ENCODE measurements at places on chromosomes 16 and 17.

DNA sequence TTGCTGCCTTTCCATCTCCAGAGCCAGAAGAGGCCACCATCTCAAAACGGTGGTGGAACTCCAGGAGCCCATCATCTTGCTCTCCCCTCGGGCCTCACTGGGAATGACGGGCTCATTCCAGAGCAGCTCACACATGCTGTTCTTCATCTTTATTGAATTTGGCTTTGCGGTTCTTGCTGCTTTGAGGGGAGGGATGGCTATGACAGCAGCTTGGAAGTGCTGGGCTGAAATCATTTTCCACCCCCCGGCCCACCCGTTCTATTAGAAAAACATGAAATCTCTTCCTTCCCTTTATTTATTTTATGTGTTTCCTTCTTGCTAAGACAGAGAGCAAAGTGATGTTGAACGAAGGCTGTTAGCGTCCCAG lies 149.8 kb upstream of the RPL38 start:
- DNase-seq: no peak

DNA sequence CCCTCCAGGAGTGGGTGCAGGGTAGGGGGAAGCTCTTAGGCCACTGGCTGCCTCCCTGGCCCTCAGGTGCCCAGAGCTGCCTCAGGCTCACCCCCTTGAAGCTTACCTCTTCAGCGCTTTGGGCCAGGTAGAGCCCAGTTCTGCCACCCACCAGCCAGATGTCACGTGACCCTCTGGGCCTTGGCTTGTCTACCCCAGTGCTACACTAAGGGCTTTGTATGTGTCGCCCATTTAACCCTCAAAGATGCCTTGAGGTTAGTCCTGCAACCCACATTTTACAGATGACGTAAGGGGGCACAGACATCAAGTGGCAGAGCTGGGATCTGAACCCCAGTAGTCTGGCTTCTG lies 3.4 kb downstream of the HAS3 start:
- DNase-seq: no peak

DNA sequence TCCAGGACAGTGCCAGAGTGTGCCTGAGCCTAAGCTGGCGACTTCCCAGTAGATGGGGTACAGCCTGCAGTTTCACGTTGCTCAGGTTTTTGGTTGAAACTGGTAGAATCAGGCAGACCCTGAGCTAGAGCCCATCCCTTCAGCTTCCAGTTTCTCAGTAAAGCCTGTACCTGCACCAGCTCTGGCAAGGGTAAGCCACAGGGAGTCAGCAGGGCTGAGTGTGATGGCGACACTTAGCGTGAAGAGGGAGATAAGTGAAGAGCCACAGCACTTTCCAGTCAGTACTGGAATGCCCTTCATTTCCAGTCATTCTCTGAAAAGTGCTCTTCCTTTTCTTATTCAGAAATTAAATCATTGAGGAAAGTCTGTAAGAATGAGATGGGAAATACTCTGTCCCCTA lies 22.4 kb downstream of the PLD6 start:
- DNase-seq: no peak

GRCh38 chr17:77321649-77322513 lies 181.1 kb downstream of the SEC14L1 start:
- DNase-seq: no peak

DNA sequence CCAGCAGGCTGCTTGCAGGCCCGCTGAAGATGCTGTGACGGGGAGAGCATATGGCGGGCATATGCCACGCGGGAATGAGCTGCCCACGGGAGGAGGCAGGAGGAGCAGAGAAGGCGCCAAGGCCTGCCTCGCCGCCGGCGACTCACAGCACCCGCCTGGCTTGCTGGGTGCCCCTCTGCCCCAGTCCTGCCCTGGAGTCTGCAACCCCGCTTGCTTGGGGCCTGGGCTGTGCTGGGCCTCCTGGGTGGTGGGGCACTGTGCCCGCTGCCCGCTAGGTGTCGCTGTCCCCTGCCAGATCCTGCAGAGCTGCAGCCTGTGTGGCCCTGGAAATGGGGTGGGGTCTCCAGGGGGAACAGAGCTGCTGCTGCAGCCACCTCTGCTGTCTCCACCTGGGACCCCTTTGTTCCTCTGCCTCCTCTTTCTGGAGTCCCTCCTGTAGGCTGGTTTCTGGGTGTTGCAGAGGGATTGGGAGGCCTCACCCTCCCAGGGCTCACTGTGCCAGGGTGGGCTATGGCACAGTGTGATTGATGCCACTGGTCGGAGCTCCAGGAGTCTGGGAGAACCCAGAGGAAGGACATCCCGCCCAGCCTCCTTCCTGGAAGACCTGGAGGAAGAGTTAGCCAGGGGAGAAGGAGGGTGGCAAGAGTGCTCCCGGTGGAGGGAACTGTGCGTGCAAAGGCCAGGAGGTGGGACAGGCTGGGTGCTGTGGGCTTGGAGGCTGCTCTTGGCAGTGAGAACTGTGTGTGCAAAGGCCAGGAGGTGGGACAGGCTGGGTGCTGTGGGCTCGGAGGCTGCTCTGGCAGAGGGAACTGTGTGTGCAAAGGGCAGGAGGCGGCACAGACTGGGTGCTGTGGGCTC lies 141.0 kb upstream of the CIBAR2 start:
- DNase-seq: no peak

- peak; percentile 50 for DNase-seq
These were observed 38.8 kb downstream of the RPGRIP1L start for GRCh38 chr16:53664724-53665345.

- no peak for DNase-seq
These were observed 1.3 kb downstream of the PLK1 start for GRCh38 chr16:23679986-23680336.

GRCh38 chr17:18093616-18094408 lies 6.1 kb downstream of the DRG2 start:
- DNase-seq: peak; percentile 26

DNA sequence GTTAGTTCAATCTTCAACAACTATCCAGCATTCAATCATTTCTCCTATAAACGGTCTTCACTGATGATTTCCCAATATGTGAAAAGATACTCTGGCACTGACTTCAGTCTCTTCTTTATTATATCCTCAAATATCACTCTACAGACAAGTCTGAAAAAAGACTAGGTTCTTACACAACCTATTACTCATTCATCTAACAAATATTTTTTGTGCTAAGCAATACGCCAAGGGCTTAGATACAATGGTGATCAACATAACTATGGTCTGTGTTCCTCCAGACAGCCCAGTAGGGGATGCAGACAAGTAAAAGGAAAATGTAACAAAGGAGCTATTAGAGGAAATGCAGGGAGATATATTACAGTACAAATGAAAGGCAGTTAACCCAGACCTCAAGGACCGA lies 63.9 kb downstream of the MYO1D start:
- DNase-seq: no peak

GRCh38 chr16:27499659-27500055 lies 50.1 kb downstream of the GTF3C1 start:
- DNase-seq: no peak

GRCh38 chr17:15101175-15101574 lies 164.0 kb downstream of the PMP22 start:
- no peak for DNase-seq

- DNase-seq: no peak
These were observed 328.8 kb downstream of the CPPED1 start for GRCh38 chr16:12474806-12475410.

GRCh38 chr17:80820331-80820730 lies 171.3 kb upstream of the CHMP6 start:
- DNase-seq: no peak

- no peak for DNase-seq
These were observed 190.1 kb upstream of the HS3ST4 start for GRCh38 chr16:25501530-25502255.

DNA sequence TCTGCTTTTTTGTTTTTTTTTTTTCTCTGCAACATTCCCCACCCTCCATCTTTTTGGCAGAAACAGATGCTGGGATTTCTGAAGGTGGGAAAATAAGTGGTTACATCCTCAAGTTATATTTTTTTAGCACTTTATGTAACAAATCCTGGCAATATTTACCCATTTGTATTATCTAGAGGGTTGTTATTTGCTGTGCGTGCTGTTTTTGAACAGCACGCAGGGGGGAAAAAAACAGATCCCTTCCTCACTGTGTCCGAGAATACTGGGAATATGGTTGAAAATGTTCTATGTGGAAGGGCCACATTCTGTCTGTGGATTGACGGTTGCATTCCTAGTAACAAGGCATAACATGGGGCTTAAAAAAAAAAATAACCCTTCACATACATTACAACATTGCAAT lies 394.8 kb downstream of the SHISA9 start:
- DNase-seq: no peak

DNA sequence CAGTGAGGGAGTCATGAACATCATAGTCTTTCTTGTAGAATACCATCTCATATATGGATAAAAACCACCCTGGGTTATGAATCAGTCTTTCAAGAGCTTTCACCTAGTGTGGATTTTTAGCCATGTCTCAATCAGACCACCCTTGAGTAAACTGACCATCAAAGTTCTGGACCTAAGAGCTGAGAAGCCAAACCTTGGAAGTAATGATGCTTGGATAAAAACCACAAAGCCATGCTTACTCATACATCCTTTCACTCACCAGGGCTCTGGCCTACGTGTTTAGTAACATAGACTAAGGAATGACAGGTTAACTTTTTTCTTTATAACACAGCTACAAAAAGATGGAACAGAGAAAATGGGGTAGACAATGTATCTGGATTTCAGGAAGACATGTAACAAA lies 167.2 kb downstream of the STX8 start:
- no peak for DNase-seq

- peak; percentile 99 for DNase-seq
These were observed at the start of gene EIF1 for GRCh38 chr17:41688641-41689496. Gene EIF1, plus strand, starts transcription at chr17:41688885. Its CDS starts 154 bp downstream, at chr17:41689039.

- no peak for DNase-seq
These were observed 83.2 kb downstream of the CDK5R1 start for GRCh38 chr17:32570081-32570396.

DNA sequence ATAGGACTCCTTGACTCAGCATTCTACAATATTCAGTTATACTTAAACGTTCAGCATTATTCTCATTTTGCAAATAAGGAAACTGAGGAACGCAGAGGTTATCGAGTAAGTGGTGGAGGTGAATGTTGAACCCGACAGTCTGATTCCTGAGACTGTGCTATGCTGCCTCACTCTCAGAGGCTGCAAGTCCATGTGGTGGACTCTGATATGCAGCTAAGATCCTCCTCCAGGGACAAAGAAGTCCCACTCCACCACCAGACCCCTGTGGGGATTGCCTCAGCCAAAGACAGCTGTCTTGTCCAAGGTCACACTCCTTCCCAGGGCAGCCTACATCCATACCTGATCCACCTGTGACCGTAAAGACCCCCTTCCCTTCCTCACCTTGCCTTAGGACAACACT lies 37.5 kb downstream of the ACSM2B start:
- DNase-seq: no peak

DNA sequence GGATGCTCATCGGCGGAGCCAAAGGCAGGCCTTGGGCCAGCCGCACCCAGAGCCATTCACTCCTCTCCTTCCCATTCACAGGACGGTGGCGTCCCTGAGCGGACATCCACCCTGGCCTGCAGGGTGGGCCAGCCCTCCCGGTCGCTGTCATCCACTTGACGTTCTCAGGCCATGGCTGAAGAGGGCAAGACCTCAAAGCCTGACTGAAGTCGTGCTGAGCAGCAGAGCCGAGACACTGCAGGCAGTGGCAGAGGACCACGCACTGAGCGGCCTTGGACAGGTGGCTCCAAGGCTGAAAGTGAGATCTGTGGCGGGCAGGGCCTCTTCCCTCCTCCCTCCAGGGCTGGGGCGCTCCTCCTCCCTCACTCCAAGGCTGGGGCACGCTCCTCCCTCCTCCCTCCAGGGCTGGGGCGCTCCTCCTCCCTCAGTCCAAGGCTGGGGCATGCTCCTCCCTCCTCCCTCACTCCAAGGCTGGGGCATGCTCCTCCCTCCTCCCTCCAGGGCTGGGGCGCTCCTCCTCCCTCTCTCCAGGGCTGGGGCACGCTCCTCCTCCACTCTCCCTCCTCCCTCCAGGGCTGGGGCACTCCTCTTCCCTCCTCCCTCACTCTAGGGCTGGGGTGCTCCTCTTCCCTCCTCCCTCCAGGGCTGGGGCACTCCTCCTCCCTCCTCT lies 24.1 kb downstream of the GNPTG start:
- no peak for DNase-seq

DNA sequence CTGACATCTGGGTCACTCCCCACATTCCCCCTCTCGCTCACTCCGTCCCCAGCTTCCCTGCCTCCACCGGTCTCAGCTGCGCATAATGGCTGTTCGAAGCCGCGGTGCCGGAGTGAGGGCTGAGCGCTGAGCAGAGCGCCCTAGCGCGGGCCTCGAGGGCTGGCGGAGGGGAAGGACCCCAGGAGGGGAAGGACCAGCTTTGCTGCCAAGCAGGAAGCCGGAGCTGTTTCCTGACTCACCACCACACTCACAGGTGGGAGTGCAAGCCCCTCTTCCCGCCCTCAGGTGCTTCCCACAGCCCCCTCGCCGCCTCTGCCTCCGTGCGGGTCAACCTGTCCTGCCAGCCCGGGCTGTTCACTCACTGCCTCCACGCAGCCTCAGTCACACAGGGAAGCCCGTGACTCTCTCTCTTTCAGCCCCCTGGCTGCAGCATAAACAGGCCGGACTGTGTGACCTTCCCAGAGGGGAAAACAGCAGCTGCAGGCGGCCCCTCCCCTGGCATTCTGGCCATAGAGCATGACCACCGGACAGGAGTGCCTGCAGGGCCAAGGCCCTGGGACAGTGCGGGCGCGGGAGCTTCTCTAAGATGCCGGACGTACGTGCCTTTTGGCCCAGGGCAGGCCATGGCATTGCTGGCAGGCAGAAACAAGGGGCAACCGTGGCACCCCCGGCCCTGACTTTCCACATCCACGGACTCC lies 23.7 kb downstream of the SLC43A2 start:
- no peak for DNase-seq

- no peak for DNase-seq
These were observed 948.7 kb downstream of the KCNJ2 start for GRCh38 chr17:71118039-71118438.

- DNase-seq: no peak
These were observed 27.5 kb downstream of the CEP295NL start for GRCh38 chr17:78875363-78876093.

DNA sequence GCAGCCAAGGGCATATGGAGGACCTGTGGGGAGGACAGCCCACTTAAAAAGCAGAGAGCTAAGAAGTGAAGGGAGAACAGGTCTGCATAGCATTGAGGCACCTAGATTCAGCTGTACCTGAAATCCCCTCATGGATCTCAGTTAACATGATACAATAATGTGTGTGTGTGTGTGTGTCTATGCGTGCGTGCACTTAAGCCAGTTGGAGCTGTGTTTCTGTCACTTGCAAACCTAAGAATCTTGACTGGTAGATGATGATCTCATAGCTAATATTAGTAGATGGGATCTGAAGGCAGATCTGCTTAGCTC lies 1.7 kb upstream of the ITPRIPL2 start:
- DNase-seq: no peak

DNA sequence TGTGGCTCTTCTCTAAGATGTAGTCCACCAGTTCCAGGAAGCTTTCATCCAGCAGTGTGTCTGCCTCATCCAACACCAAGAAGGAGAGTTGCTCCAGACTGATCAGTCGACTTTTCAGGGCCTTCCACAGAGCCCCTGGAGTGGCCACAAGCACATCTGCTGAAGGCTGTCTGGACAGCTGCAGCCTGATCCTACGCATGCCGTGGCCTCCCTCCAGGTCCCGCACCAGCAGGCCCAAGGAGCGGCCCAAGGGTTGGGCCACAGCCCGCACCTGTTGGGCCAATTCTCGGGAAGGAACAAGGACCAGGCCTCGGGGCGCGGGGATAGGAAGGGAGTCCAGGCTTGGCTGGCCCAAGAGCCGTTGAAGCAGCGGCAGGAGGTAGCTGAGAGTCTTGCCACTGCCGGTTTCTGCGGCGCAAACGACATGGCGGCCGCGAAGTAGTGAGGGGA lies 729 bp downstream of the DDX28 start:
- no peak for DNase-seq

All from AG04450 (cell line).